Osteocyte (in vitro differentiated cells): ENCODE measurements at places on chromosomes 12 and 14. TPM values are rescaled to one million over a fixed set of nuclear protein-coding genes. Genes with fewer than 3 reads are reported as not detected.

The LUM gene
- 473 and 481 TPM in 2 replicates for total RNA-seq

The DLGAP5 gene
- 11.5 and 11.7 TPM in 2 replicates for total RNA-seq

DNA sequence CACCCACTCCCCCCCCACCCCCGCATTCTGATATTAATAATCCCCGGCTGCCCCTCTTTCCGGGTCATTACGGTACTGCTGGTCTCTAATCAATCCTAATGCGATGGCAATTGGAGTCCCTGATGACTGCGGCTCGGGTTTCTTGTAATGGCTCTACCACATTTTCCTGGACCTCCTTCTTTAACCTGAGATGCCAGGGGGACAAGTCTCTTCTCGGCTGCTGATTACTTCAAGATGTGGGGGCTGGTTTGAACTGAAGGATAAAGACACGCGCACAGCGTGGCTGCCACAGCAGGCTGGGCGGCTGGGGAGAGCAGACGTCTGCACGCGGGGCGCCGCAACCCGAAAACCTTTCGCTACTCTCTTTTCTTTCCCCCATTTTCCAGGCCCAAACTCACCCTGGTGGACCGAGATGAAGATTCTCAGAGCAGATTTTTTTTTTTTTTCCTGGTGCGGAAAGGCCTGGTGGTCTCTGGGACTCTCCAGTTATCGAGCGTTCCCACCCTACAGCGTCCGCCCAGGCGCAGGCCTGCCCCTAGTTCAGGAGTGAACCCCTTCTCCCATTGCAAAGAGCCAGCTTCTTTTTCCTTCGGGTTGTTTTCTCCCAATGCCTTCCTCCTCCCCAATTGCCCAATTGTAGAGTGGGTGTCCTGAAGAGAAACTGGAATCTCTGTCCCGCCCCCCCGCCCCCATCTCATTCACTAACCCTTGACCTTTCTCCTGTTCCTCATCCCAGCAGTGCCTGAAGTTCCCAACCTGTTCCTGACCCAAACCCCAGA is 6.0 kb upstream of the SIX1 start:
- no peak for DNase-seq

The GPR135 gene
- total RNA-seq = 3.5 and 3.6 TPM in 2 replicates

DNA sequence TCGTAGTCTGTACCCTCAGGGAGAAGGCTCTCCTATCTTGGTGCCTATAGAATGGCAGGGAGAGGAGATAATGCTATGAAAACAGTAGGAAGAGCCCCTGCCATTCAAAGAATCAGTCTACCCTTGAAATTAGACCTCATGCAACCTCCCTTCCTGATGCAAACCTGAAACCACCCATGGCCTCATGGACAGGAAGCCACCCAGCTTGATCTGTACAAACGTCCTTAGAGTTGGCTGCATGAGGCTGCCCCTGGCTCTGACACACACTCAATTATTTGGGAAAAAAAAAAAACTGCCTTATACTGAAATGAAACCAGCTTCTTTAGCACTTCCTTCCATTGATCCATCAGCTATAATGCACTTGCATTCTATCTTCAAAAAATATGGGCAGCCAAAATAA is 116.6 kb upstream of the BCL2L14 start:
- DNase-seq = no peak

The CYP27B1 gene
- total RNA-seq = 1.7 and 2.3 TPM in 2 replicates

DNA sequence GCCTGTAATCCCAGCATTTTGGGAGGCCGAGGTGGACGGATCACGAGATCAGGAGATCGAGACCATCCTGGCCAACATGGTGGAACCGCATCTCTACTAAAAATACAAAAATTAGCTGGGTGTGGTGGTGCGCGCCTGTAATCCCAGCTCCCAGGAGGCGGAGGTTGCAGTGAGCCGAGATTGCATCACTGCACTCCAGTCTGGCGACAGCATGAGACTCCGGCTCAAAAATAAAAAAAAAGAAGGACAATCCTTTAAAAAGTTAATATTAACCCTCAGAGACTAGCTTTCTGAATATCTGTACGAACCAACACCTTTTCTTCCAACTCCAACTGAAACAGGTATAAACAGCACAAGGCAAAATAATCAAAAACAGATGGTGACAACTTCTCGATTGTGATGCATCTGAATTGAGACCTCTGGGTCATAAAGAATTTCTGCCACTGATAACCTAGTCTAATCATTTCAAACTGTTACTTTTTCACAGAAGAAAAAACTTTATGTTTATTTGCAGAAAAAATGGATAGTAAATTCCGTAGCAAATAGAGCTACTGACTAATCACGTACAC is 27.8 kb downstream of the CLIP1 start:
- DNase-seq = no peak

The APOF gene
- not detected in 2 replicates for total RNA-seq

The LACRT gene
- not detected in 2 replicates for total RNA-seq
